Small intestine (tissue), 16 donors: ENCODE measurements at places on chromosomes 12 and 14. TPM values are rescaled to one million over a fixed set of nuclear protein-coding genes. Genes with fewer than 3 reads are reported as not detected.

IRAK3 gene
- 2.5 TPM for polyA plus RNA-seq

NKX2-1 gene
- not detected for polyA plus RNA-seq

AVPR1A gene
- 0.25 TPM for polyA plus RNA-seq

LIN52 gene
- 10.8 TPM for polyA plus RNA-seq

MANSC4 gene
- polyA plus RNA-seq = not detected

TM9SF1 gene
- 10.0 TPM for polyA plus RNA-seq

KITLG gene
- polyA plus RNA-seq = 8.1 TPM

NR4A1 gene
- polyA plus RNA-seq = 6.7 TPM

CFAP54 gene
- polyA plus RNA-seq = not detected
